ENCODE measurements at places on chromosomes 1 and 21. TPM values are rescaled to one million over a fixed set of nuclear protein-coding genes. Genes with fewer than 3 reads are reported as not detected.

GRCh38 chr1:184096005-184096404 lies 44.5 kb downstream of the TSEN15 start:
- H3K4me1 ChIP-seq: no peaks in the 10 kb centered on the region
- no peak for DNase-seq
- no peaks in the 10 kb centered on the region for H3K27me3 ChIP-seq
- H3K27ac ChIP-seq: no peak overlapping the region

- peaks cover 17% of the 10 kb centered on the region for H3K4me1 ChIP-seq
- H3K4me3 ChIP-seq: peak overlapping the region; percentile 68
- no peak overlapping the region for H3K27ac ChIP-seq
- peak; percentile 64 for DNase-seq
- peaks cover 52% of the 10 kb centered on the region for H3K27me3 ChIP-seq
- no peaks in the 10 kb centered on the region for H3K36me3 ChIP-seq
These were observed 2.7 kb downstream of the FAM110D start for GRCh38 chr1:26161415-26162219.

DNA sequence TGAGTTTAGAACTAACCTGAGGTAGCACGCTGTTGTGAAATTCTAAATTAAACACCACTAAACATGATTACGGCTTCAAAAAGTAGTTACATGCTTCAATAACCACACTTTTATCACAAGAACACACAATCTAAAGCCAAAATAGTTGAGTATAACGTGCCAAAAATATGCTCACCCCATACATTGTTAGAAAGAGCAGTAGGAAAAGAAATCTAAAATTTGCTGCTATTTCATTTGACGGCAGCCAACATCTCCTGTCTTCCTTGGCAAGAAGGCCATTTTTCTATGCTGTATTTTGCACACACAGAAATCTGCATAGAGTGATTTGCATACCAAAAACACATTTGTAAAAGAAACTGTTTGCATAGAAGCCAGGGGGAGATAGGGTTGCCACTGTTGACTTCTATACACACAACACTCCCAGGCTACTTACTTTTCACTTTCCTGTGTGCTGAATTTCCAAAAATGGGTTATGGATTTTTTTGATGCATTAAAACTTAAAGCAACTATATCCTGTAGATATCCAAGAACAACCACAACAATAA lies 42.9 kb upstream of the DMRTB1 start:
- DNase-seq: no peak
- no peaks in the 10 kb centered on the region for H3K27me3 ChIP-seq
- no peak overlapping the region for H3K27ac ChIP-seq
- H3K4me3 ChIP-seq: no peak overlapping the region

DNA sequence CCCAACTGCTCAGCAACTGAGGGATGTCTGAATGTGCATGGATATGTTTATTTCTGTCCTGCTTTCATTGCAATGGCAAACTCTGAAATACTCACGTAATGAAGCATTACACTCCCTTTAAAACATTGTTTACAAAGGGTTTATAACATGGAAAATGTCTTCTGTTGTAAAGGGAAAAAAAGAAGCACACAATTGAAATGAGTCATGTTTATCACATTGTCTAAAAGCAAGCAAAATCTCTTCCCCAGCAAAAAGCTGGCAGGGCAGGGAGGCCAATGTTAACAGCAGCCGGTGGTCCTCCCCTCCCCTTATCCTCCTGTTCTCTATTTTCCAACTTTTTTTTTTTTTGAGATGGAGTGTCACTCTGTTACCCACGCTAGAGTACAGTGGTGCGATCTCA lies 3.9 kb upstream of the EFNA1 start:
- H3K36me3 ChIP-seq: no peaks in the 10 kb centered on the region
- peaks cover 22% of the 10 kb centered on the region for H3K27me3 ChIP-seq
- no peak for DNase-seq

DNA sequence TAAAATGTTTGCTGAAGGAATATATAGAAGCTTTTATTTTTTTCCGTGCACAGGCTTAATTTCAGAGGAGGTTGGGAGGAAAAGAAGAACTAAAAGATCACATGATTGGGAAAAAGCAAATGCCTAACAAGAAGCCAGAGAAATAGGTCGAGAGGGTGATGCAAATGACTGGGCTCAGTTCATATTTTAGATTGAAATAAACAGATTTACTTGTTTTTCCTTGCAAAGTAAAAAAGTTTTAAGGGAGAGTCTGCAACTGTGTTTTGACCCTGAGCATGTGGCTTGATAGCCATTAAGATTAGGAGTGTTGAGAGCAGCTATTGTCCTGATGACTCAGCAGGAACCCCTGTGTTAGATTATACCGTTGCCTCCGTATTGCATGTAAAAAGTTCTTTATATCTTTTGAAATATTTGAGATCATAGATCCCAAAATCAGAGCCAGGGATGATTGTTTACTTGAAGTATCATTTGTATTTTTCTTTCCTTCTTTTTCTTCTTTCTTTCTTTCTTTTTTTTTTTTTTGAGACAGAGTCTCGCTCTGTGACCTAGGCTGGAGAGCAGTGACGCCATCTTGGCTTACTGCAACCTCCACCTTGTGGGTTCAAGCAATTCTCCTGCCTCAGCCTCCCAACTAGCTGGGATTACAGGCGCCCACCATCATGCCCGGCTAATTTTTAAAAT lies 20.2 kb downstream of the CLIC4 start:
- no peak for DNase-seq
- H3K4me3 ChIP-seq: no peak overlapping the region
- H3K4me1 ChIP-seq: peaks cover 5% of the 10 kb centered on the region
- no peak overlapping the region for H3K27ac ChIP-seq
- no peaks in the 10 kb centered on the region for H3K36me3 ChIP-seq
- no peaks in the 10 kb centered on the region for H3K27me3 ChIP-seq

DNA sequence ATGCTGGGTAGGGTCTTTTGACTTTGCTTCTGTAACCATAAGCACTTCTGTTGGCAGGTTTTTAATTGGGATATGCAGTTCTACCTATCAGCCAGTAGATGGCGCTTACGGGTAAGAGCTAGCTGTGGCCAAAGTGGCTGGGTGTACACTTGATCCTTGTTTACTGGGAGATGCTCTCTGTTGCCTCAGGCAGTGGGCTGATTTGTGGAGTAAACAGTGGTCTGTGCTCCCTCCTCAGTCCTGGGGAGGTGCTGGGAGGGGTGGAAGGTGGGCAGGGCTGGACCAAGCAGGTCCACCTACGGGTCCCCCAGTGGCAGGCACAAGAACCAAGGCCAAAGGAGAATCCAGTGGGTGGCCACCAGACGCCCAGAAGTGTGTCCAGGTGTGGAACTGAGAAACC lies 43.4 kb downstream of the RALGPS2 start:
- peaks cover 26% of the 10 kb centered on the region for H3K36me3 ChIP-seq
- peak; percentile 1 for DNase-seq
- no peaks in the 10 kb centered on the region for H3K27me3 ChIP-seq
- no peak overlapping the region for H3K27ac ChIP-seq
- H3K4me3 ChIP-seq: no peak overlapping the region
- H3K4me1 ChIP-seq: peaks cover 1% of the 10 kb centered on the region

- H3K4me1 ChIP-seq: no peaks in the 10 kb centered on the region
- H3K4me3 ChIP-seq: no peak overlapping the region
- H3K27ac ChIP-seq: no peak overlapping the region
- no peaks in the 10 kb centered on the region for H3K36me3 ChIP-seq
- peaks cover 3% of the 10 kb centered on the region for H3K27me3 ChIP-seq
- no peak for DNase-seq
These were observed 193.3 kb downstream of the PTPRU start for GRCh38 chr1:29429656-29430055.

DNA sequence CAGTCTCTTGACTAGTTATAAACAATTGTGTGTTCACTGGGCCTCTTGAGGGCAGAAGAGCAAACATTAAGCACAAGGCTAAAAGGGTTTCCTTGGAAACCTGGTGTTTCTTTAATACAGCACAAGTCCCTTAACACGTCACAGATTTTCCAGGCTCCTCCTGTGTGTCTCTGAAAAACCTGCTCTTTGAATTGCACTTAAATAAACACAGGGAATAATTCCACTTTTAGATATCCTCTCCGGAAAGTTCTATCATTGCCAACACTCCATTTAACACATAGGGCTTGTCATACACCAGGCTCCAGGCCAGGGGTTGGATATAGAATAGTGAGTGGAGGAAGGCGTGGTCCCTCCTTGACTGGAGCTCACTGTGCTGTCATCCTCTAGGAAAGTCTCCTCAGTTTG lies 442.6 kb downstream of the DSCAM start:
- no peak overlapping the region for H3K4me3 ChIP-seq
- DNase-seq: no peak
- no peaks in the 10 kb centered on the region for H3K27me3 ChIP-seq
- no peaks in the 10 kb centered on the region for H3K4me1 ChIP-seq

DNA sequence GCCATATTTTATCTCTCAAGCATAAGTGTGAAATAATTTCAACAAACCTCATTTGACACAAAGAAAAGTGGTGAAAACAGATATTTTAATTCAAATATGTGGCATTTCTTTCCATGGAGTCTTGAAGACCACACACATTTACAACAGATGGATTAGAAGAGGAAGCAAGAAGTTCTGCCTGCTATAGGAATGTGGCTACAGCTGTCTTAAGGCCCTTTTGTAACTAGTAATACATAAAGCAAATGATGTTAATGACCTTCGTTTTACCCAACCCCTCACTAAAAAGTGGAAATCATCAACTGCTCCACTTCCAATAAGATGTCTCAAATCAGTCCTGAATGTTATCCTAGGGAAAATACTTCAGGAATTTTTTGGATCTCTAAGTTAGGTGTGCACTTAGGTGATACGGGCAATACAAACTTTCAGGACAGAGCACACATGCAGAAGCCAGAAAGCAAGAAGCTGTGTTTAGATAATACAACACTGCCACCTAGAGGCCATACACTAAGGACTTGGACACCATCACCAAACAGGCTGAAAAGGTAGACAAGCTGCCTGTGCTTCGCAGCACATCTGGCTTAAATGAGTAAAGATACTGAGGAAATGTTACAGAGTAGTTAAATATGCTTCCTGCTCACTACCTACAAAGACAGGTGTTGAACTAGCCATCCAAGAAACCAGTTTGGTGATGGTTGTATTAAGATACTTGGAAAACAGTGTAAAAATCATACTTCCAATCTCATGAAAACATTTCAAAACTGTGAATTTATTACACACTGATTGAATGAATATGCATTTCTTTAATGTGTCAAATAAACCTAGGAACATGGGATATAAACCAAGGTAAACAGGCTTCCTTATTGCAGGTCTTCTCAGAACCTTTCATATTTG lies 24.4 kb downstream of the RRAGC start:
- H3K27me3 ChIP-seq: peaks cover 13% of the 10 kb centered on the region
- H3K4me3 ChIP-seq: no peak overlapping the region
- DNase-seq: peak; percentile 31
- peaks cover 2% of the 10 kb centered on the region for H3K36me3 ChIP-seq

- DNase-seq: no peak
- no peaks in the 10 kb centered on the region for H3K27me3 ChIP-seq
- H3K27ac ChIP-seq: no peak overlapping the region
- H3K4me3 ChIP-seq: no peak overlapping the region
- no peaks in the 10 kb centered on the region for H3K36me3 ChIP-seq
These were observed 49.0 kb upstream of the SCAF4 start for GRCh38 chr21:31780944-31781343.

- H3K4me3 ChIP-seq: no peak overlapping the region
- no peaks in the 10 kb centered on the region for H3K36me3 ChIP-seq
- H3K27ac ChIP-seq: no peak overlapping the region
- peaks cover 42% of the 10 kb centered on the region for H3K27me3 ChIP-seq
- peaks cover 6% of the 10 kb centered on the region for H3K4me1 ChIP-seq
- no peak for DNase-seq
These were observed 39.3 kb upstream of the EYA3 start for GRCh38 chr1:28127617-28128257.

DNA sequence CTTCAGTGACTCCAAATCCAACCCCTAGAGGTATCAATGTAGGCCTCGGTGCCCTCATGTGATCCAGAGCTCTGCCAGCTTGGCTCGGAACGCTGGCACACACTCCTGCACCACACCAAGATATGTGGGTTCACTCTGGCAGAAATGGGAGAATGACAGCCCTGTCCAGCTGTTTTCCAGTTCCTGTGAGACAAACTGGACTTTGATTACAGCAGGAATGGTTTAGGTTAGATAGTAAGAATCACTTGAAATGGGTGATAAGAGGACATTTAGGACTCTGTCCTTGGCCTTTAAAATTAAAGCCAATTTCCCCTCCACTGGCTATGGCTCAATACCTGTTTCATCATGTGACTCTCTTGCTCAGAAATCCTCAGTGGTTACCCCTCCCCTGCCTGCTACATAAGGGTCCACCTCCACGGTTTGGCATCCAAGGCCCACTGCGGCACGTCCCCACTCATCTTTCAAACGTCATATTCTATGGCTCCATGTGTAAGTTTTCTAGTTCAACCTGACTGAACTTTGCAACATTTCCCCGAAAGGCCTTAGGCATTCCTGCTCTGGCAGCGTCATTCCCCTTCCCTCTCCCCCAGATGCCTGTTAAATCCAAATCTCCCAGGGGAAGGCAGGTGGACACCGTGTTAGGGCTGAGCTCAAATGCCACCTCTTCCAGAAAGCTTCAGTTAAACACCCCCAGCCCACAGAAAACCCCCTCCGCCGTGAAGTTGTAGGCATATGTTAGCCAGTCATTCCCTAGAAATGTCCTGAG lies 44.7 kb downstream of the PLEKHA6 start:
- H3K27ac ChIP-seq: no peak overlapping the region
- no peaks in the 10 kb centered on the region for H3K27me3 ChIP-seq
- no peak for DNase-seq
- no peaks in the 10 kb centered on the region for H3K36me3 ChIP-seq
- no peak overlapping the region for H3K4me3 ChIP-seq

GRCh38 chr1:196649990-196650389 lies 1.9 kb upstream of the CFH start:
- no peaks in the 10 kb centered on the region for H3K36me3 ChIP-seq
- no peak overlapping the region for H3K27ac ChIP-seq
- DNase-seq: no peak
- H3K4me1 ChIP-seq: peaks cover 8% of the 10 kb centered on the region
- no peaks in the 10 kb centered on the region for H3K27me3 ChIP-seq

DNA sequence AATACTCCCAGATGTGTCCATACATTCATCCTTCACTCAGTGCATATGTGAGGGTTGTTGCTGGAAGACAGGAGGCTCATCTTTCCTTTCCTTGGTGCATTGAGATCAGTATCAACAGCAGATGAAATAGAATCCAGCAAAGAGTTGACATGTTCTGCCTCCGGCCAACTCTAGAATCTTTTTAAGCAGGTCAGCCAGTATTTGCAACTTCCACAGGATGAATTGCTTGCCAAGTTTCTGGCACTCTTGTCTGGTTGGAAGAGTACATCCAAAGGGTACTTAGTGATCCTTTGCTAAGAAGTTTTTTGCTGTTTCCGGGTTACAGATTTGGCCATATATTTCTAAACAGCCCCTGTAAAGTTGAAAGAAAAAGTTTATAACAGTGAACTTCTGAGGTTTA lies 21.1 kb downstream of the SYNC start:
- H3K27me3 ChIP-seq: no peaks in the 10 kb centered on the region
- peak overlapping the region; percentile 26 for H3K27ac ChIP-seq
- H3K4me3 ChIP-seq: no peak overlapping the region
- H3K36me3 ChIP-seq: peaks cover 40% of the 10 kb centered on the region
- peaks cover 16% of the 10 kb centered on the region for H3K4me1 ChIP-seq

UBL4B gene
- total RNA-seq: not detected

ABCA4 gene
- not detected for total RNA-seq

TMPRSS3 gene
- 50.7 TPM for total RNA-seq

GBP6 gene
- total RNA-seq: 0.23 TPM

S100A12 gene
- not detected for total RNA-seq

CRYAA gene
- total RNA-seq: not detected

CD1D gene
- total RNA-seq: not detected

LEFTY2 gene
- not detected for total RNA-seq

ZP4 gene
- total RNA-seq: not detected

LIPI gene
- not detected for total RNA-seq

ADAM30 gene
- total RNA-seq: not detected

OVAAL gene
- total RNA-seq: not detected

GUCA2B gene
- total RNA-seq: not detected
